ENCODE measurements at places on chromosomes 3 and 15. TPM values are rescaled to one million over a fixed set of nuclear protein-coding genes. Genes with fewer than 3 reads are reported as not detected.

The GOLGA8J gene
- total RNA-seq: not detected

The NDN gene
- total RNA-seq: 0.17 TPM

The CLEC3B gene
- total RNA-seq: not detected

DNA sequence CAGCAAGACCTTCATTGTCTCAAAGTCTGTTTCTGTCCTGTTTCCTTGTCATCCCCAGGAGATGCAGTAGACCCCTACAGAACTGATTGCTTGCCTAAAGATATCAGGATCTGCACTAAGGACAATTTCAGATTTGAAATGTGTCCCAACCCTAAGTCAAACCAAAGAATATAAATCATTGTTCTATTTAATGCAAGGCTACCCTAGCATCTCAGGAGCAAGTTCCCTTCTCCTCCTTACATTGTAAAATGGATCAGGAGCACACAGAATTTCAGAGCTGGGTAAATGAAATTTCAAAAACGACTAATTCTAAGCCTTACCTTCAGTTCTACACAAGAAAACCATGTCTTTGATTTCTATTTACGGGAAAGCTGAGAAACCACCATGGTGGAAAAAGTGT lies 360.9 kb upstream of the KCNH8 start:
- H3K36me3 ChIP-seq: no peaks in the 10 kb centered on the region
- no peaks in the 10 kb centered on the region for H3K4me1 ChIP-seq
- H3K27ac ChIP-seq: no peak overlapping the region
- no peak for DNase-seq

DNA sequence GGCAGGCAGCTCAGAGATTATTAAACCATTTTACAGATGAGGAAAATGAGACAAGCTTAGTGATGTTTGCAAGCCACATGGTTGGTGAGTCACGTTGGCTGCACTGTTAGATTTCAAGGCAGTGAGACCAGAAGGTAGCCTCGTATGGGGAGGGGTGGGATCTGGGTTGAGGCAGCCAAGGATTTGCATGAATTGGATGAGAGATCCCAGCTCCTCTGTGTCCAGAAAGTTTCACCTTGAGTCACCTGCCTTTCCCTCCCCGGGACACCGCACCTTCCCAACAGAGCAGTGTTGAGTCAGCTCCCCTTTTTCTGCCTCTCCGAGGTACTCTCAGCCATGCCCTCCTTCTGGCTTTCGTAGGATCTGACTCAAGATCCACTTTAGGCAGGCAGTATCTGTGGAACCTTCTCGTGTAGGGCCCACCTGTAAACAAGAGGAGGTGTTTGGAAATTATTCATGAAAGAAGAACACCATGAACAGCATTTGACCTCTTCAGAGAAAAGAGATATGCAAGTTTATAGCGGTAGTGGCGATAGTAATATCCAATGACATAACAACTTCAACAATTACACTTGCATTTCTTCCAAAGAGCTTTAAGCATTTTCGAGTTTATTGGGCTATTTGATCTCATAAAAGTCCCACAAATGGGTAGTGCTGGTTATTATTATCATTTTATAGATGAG lies 46.8 kb upstream of the VPS8 start:
- no peak overlapping the region for H3K4me3 ChIP-seq
- DNase-seq: no peak
- peaks cover 26% of the 10 kb centered on the region for H3K4me1 ChIP-seq
- peak overlapping the region; percentile 35 for H3K27ac ChIP-seq

GRCh38 chr3:142604940-142605339 lies 8.7 kb downstream of the PLS1 start:
- H3K4me1 ChIP-seq: no peaks in the 10 kb centered on the region
- no peak overlapping the region for H3K4me3 ChIP-seq
- H3K27ac ChIP-seq: no peak overlapping the region
- H3K27me3 ChIP-seq: peaks cover 1% of the 10 kb centered on the region
- no peaks in the 10 kb centered on the region for H3K36me3 ChIP-seq
- DNase-seq: no peak

- H3K36me3 ChIP-seq: no peaks in the 10 kb centered on the region
- H3K4me3 ChIP-seq: no peak overlapping the region
- H3K27ac ChIP-seq: no peak overlapping the region
- DNase-seq: no peak
- no peaks in the 10 kb centered on the region for H3K4me1 ChIP-seq
These were observed 27.6 kb upstream of the FOXP1 start for GRCh38 chr3:71611099-71611498.
